ENCODE measurements at places on chromosomes 2 and 18.

DNA sequence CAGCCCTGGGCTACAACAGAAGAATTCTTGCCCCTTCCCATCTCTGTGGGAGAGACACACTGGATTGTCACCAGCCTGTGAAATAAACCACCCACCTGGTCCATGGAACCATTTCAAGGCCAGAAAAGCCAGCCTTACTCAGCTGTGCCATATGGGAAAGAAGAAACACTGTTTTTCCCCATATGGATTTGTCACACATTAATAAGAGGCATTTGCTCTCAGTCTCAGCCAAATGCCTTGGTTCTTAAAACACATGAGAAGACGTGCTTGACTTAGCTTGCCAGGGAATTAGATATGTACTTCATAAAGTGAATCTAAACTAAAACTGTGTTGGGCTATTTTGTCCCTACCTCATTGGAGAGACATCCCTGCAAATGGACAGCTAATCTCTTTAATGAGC, 308.6 kb upstream of the TNP1 start:
- no peak for DNase-seq

DNA sequence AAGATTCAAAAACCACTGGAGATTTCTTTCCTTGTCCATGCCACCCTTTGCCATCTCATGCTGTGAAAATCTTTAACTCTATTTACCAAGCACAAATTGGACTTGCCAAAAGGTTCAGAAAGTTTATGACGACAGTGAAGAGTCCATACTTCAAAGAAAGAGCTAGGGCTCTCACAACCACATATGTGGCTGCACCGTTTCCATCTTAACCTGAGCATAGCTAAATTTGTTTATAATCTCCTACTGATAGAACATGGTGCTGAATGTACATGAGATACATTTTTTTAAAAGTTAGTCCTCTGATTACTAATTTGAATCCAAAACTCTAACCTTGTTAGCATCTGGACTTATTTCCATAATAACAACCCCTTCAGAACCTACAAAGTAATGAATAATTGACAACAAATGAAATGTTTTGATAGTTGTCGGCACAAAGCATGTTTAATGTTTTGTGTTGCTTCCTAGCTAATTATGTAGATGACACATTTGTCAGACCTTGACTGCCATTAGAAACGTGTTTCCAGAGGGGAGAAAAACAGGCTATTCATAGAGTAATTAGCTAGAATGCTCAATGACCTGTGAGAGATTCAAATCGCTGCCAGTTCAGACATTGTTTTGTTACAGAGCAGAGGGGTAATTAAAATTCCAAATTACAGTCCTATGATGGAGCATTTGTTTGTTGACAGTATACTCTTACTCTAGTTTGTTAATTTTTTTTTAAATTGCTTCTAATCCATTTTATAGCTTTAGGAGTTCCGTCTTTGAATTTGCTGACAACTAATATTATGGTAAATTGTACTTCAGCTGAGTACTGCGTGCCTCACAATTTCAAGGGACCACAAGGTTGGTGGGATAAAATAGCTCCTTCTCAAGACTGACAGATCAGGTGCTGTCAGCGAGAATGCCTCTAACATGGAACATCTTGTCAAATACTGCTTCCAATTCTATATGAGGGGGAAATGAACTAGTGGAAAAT, 31.8 kb downstream of the ARHGAP15 start:
- no peak for DNase-seq

- no peak for DNase-seq
These were observed 69.0 kb downstream of the KLHL29 start for GRCh38 chr2:23453836-23454460.

DNA sequence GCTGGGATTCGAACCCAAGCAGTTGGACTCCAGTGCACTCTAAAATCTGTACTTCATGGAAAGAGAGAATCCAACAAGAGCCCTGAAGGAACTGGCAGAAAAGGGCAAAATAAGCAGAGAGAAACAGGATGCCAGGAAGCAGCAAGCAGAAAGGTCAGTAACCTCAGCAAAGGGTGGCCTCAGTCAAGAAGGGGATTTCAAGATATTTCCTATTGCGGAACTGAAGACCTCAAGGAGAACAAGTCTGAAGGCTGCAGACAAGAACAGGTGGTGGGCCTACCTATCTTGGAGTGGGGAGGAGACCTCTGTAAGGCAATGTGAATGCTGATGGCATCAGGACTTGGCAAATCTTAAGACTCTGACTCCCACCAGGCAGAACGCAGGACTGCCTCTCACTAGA, 20.1 kb upstream of the MREG start:
- no peak for DNase-seq

DNA sequence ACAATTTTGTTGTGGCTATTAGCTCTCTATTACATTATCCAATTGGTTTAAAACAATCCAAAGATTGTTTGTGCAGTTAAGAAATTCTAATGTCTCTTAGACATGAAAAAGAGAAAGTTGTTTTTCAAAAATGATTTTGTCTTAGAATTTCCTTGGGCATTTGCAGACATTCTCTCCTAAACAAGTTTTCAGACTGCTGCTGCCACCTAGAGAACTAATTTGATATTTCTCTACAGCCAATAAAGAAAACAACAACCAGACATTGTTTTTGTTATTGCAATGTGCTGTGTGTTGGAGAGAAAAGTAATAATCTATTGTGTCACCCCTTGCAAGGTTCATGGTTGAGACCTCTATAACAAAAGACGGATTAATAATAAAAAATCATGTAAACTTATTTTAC, 119.0 kb upstream of the SYT4 start:
- peak; percentile 13 for DNase-seq

DNA sequence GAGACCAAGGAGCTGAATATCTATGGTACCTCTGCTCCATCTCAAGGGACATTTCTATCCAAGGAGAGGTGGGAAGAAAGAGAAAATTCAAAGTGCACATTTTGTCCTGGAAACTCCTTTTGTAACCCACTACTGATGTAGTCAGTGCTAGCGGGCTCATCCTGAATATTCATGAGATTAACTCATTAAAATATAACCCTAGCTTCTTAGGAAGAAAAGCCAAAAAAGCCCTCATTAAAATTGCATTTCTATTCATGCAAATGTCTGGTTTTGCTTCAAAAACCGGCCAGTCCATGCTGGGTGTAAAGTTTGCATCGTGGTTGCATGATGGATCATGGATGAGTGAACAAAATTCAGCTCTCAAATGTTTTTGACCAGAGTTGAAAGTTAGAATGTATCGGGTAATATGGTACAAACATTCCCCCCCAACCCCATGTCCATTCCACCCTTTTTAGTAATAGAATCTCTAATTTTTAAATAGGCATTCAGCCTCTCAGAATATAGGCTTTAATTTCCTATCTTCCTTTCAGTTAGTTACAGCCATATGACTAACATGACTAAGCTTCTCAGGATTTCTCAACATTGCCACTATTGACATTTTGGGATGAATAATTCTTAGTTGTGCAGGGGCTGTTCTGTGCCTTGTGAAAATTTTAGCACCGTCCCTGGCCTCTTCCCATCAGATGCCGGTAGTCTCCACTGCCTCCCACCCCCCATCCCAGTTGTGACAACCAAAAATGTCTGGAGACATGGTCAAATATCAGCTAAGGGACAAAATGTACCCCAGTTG, 104.2 kb upstream of the RND3 start:
- peak; percentile 47 for DNase-seq

- DNase-seq, result no peak
These were observed 16.8 kb upstream of the ALPI start for GRCh38 chr2:232438951-232439757.

DNA sequence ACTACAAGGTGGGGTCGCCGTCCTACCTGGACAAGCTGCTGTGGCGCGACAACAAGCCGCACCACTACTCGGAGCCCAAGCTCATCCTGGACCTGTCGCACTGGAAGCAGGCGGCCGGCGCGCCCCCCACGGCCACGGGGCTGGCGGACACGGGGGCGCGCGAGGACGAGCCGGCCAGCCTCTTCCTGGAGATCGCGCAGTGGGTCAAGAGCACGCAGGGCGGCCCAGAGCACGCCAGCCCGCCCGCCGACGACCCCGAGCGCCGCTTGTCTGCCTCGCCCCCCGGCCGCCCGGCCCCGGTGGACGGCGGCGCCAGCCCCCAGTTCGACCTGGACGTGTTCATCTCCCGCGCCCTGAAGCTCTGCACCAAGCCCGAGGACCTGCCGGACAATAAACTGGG, 90.4 kb downstream of the MRO start:
- DNase-seq, result no peak

- no peak for DNase-seq
These were observed 20.9 kb downstream of the GREB1L start for GRCh38 chr18:21262979-21263378.

- no peak for DNase-seq
These were observed 584.2 kb downstream of the SUCLG1 start for GRCh38 chr2:83874712-83875430.

GRCh38 chr2:102335871-102336366, 19.7 kb upstream of the IL18R1 start:
- DNase-seq, result no peak

- no peak for DNase-seq
These were observed 68.2 kb downstream of the ZCCHC2 start for GRCh38 chr18:62590799-62591590.

GRCh38 chr2:197242719-197243118, 67.9 kb downstream of the ANKRD44 start:
- DNase-seq, result no peak

DNA sequence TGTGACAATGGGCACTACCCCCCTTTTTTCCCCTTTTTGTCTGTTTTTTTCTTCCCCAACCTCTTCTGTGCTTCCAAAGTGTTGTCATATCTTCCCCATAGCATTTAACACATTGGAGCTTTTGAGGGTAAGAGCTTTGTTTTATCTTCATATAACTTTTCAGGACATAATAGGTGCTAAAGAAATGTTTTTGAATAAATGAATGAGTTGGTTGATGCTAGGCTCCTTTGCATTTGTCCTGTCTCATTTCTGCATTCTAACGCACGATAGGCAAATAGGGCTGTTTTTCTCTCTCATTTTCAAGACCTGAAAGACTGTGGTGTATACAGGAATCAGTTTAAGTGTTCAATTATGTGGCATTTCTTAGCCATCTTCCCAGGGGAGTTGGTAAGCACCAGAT, 832 bp upstream of the COPS7B start:
- DNase-seq, result no peak

- no peak for DNase-seq
These were observed 108.1 kb downstream of the TRIB2 start for GRCh38 chr2:12824778-12825379.

DNA sequence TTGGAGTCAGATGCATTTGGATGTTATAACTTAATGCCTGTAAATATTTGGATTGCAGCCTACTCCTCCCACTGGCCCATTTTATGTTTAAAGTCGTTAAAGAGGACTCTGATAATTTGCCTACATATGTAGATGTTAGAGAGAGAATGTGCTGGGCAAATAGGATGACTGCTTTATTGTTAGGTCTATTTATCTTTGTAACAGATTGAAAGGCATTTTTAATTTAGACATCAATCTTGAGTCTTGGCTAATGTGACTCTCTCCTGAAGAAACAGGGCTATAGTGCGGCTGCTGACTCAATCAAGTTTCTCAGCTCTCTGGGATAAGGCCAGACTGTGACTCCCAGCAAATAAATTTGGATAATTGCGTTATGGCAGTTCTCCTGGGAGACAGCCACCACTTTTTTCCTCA, 1101.4 kb downstream of the CBLN2 start:
- no peak for DNase-seq

GRCh38 chr18:8623549-8624106, 14.4 kb downstream of the RAB12 start:
- no peak for DNase-seq

GRCh38 chr2:8671802-8672201, 10.1 kb upstream of the ID2 start:
- no peak for DNase-seq

DNA sequence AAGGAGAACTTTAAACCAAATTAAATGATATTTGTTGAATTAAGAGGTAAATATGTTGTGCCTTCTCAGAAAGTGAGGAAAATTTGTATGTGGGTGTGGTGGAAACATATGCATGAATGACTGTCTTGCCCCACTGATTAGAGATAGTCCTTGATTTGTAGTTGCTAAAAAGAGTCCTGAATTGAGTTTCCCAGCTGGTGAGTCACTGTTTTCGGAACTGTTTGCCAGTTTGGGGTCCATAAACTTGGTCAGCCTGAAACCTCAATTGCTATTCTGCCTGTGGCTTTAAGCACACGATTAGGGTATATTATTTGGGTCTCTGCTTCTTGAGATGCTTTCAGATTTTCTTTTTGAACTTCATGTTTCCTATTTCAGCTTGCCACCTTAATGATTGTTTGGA, 53.3 kb downstream of the PIKFYVE start:
- DNase-seq, result no peak

DNA sequence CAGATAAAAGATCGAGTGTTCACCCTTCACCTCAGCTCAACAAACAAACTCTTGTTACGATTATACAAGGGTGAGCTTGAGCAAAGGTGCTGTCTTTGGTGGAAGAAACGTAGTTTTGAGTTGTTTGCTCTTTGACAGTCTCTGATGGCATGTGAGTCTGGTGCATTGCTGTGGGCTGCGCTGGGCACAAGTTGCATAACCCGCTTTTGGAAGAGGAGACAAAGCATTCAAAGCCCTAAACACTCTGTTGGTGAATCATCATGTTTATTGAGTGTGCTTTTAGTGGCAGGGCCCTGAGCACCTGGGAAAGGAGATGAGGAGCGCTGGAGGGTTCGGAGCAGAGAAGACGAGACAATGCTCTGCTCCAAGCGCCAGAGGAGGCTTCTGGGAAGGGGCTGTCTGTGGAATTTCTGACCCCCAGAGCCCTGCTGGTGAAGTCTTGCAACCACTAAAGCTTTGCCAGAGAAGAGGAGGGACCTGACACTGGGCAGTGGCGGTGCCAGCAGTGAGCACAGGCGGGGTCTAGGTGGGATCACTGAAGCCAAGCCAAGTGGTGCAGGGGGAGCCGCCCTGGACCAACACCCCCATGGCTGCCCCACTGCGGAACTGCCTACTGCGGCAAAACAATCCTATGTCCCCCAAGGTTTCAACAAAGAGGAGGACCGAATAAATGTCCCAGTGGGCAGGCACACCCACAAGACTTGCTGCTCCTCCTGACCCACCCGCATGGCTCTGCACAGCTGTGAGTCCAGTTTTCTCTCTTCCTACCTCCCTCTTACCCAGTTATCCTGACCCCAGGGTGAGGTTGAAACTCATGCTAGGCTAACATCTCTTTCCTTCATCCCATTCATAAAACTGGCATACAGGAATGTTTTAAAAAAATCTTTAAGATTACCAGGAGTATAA, 64.0 kb downstream of the TNFRSF11A start:
- DNase-seq, result no peak

- DNase-seq, result no peak
These were observed 63.7 kb upstream of the ZCCHC2 start for GRCh38 chr18:62458868-62459716.

Measured in COLO829 (cell line).